Effector memory CD8-positive, alpha-beta T cell (primary cell): ENCODE measurements at places on chromosomes 1 and 21.

GRCh38 chr21:41425954-41426675 is at the start of gene MX1:
MX1 (plus strand) TSS chr21:41426239; CDS start chr21:41432071, 5,832 bp downstream.
- no peaks in the 10 kb centered on the region for H3K27me3 ChIP-seq
- H3K27ac ChIP-seq = peak within 1 kb of the TSS; percentile 94
- H3K36me3 ChIP-seq = peaks cover 19% of the 10 kb centered on the region
- peaks cover 35% of the 10 kb centered on the region for H3K4me1 ChIP-seq
- peak within 1 kb of the TSS; percentile 95 for H3K4me3 ChIP-seq

DNA sequence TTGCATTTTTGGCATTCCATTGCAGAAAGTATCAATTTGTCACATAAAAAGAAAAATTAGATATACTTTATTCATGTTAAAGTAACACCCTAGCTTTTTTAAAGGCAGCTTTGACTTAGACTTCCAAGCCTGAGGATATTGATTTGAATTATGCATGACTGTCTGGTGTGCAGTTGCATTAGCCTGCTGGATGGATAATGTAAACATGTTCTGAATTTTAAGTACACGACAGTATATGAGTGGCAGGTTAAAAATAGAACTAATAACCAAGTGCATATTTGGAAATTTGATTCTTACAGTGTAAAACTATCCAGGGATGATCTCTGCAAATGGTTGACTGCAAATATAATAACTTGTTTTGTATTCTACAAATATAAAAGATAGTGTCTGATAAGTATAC is 124.0 kb downstream of the SYT14 start:
- no peak overlapping the region for H3K27ac ChIP-seq
- no peak overlapping the region for H3K4me3 ChIP-seq
- peaks cover 16% of the 10 kb centered on the region for H3K27me3 ChIP-seq
- no peak for DNase-seq
- no peaks in the 10 kb centered on the region for H3K36me3 ChIP-seq
- no peaks in the 10 kb centered on the region for H3K4me1 ChIP-seq

- no peak overlapping the region for H3K27ac ChIP-seq
- no peak for DNase-seq
- H3K4me1 ChIP-seq = peaks cover 6% of the 10 kb centered on the region
Observed at GRCh38 chr21:29350246-29350779, 51.6 kb downstream of the BACH1 start.

DNA sequence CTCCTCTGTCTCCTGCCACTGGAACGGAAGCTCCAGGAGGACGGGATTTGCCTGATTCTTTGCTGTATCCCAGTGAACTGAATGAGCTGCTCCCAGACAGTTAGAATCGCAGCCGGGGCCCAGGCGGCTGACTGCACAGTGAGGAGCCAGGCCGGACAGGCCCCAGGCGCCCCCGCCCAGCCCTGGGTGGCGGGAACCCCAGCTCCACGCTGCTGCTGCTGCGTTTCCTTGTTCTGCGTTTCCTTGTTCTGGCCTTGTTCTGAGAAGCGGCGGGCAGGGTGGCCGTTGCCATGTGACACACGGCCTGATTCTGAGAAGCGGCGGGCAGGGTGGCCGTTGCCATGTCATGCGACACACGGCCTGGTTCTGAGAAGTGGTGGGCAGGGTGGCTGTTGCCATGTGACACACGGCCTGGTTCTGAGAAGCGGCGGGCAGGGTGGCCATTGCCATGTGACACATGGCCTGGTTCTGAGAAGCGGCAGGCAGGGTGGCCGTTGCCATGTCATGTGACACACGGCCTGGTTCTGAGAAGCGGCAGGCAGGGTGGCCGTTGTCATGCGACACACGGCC is 56.2 kb downstream of the SLC37A1 start:
- H3K27ac ChIP-seq = no peak overlapping the region
- H3K4me1 ChIP-seq = no peaks in the 10 kb centered on the region
- DNase-seq = no peak

GRCh38 chr21:34266351-34266750 is 97.5 kb upstream of the KCNE2 start:
- no peak for DNase-seq
- peaks cover 14% of the 10 kb centered on the region for H3K27me3 ChIP-seq
- H3K36me3 ChIP-seq = no peaks in the 10 kb centered on the region

GRCh38 chr1:110538921-110539320 is 19.9 kb upstream of the KCNA10 start:
- no peak overlapping the region for H3K27ac ChIP-seq
- no peak for DNase-seq
- H3K4me1 ChIP-seq = no peaks in the 10 kb centered on the region
- no peaks in the 10 kb centered on the region for H3K27me3 ChIP-seq
- H3K4me3 ChIP-seq = no peak overlapping the region

DNA sequence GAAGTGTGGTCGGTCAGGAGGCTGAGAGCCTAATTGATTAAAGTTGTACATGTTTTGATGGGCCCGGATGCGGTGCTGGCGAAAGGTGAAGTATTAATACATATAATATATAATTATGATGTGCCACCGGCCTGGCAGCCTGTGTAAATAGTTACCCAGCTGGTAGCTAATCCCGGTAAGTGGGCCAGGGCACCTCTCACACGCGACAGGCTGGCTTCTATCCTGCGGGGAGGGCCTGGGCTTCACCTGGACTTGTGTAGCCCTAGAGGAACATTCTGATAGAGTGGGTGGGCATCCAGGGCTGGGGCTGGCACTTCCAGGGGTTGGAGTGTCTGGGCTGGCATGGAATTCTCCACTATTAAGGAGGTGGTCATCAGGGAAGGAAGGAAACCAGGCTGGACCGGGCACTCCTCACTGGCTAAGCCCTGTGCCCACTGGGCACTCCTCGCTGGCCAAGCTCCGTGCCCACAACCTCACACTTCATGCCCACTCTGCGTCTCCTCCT is 48.3 kb downstream of the IGSF21 start:
- H3K4me1 ChIP-seq = no peaks in the 10 kb centered on the region
- peaks cover 42% of the 10 kb centered on the region for H3K27me3 ChIP-seq
- no peak for DNase-seq
- H3K27ac ChIP-seq = no peak overlapping the region
- no peaks in the 10 kb centered on the region for H3K36me3 ChIP-seq

DNA sequence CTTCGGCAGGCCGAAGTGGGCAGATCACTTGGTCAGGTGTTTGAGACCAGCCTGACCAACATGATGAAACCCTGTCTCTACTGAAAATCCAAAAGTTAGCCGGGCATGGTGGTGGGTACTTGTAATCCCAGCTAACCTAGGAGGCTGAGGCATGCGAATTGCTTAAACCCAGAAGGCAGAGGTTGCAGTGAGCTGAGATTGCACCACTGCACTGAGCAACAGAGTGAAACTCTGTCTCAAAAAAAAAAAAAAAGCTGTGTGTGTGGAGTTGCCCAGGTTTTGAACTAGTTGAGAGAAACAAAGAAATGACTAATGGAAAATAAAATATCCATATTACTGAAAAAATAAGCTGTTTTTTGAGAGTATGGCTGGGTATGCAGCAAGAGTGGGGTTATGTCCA is 100.2 kb downstream of the GTF2B start:
- no peaks in the 10 kb centered on the region for H3K27me3 ChIP-seq
- DNase-seq = no peak
- peaks cover 19% of the 10 kb centered on the region for H3K36me3 ChIP-seq
- no peak overlapping the region for H3K4me3 ChIP-seq
- H3K4me1 ChIP-seq = no peaks in the 10 kb centered on the region
- peak overlapping the region; percentile 62 for H3K27ac ChIP-seq

GRCh38 chr1:204571128-204571527 is 54.9 kb downstream of the MDM4 start:
- H3K27me3 ChIP-seq = no peaks in the 10 kb centered on the region
- H3K4me3 ChIP-seq = no peak overlapping the region
- H3K4me1 ChIP-seq = peaks cover 5% of the 10 kb centered on the region
- H3K27ac ChIP-seq = no peak overlapping the region
- no peak for DNase-seq

DNA sequence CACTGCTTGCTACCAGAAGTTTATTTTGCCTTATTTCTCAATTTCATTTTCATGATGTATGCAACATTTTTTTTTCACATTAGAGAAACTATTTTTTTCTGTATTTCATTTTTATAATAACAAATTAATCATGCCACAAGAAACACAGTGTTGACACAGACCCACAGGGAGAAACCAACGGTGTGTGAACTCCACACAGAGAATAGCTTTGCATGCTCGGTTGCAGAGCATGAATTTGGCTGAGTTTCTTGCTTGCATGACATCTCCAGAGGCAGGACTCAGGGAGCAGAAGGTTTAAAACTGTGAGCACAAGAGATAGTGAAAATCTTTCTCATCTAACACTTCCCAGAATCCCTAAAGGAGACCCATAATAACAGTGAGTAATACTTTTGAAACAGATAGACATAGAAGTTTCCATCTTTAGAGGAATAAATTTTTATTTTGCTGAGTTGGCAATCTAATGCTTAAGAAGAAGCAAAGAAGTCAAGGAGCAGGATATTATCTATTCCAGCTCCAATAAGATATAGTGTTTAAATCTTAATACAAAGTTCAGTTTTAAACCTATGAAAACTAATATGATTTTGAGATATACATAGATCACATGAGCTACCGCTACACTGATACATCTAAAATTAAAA is 890.9 kb downstream of the MRPL39 start:
- H3K27ac ChIP-seq = no peak overlapping the region
- no peak overlapping the region for H3K4me3 ChIP-seq
- no peaks in the 10 kb centered on the region for H3K27me3 ChIP-seq
- H3K4me1 ChIP-seq = no peaks in the 10 kb centered on the region
- no peak for DNase-seq

- H3K4me3 ChIP-seq = no peak overlapping the region
- no peaks in the 10 kb centered on the region for H3K27me3 ChIP-seq
- DNase-seq = no peak
- H3K4me1 ChIP-seq = peaks cover 3% of the 10 kb centered on the region
- H3K36me3 ChIP-seq = peaks cover 53% of the 10 kb centered on the region
Observed at GRCh38 chr1:31627930-31628559, 10.6 kb downstream of the HCRTR1 start.

- peaks cover 7% of the 10 kb centered on the region for H3K36me3 ChIP-seq
- no peaks in the 10 kb centered on the region for H3K27me3 ChIP-seq
- H3K27ac ChIP-seq = peak overlapping the region; percentile 80
- H3K4me3 ChIP-seq = no peak overlapping the region
Observed at GRCh38 chr21:33980276-33980916, 64.8 kb upstream of the ATP5PO start.

DNA sequence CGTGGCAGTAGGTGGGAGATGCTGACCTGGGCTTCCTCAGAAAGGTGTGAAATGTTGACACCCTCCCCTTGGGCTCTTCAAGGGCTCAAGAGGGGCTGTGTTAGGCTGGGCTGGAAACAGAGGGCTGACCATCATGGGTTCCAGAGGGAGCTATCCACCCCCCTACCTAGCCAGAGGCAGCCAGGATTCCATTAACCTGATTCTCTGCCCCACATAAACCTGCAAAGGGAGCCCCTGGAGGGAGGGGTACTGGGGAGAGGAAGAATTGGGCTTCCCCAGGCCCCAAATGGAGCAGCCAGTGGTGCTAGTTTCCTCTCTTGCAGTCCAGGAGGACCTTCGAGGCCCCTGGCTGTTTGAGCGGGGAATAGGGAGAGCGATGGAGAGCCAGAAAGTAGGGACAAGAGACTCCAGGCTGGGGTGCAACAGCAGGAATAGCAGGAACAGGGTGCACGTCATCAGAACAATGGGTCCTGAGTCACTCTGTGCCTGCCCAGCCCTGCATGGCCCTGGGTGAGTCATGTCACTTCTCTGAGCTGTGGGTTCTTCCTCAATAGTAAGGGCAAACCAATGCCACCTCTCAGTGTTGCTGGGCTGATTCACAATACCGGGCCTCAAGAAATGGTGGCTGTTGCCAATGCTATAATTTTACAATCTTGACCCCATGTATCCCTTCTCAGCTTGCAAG is 121.2 kb downstream of the EPHB2 start:
- no peaks in the 10 kb centered on the region for H3K4me1 ChIP-seq
- H3K4me3 ChIP-seq = no peak overlapping the region
- DNase-seq = no peak
- no peaks in the 10 kb centered on the region for H3K36me3 ChIP-seq

DNA sequence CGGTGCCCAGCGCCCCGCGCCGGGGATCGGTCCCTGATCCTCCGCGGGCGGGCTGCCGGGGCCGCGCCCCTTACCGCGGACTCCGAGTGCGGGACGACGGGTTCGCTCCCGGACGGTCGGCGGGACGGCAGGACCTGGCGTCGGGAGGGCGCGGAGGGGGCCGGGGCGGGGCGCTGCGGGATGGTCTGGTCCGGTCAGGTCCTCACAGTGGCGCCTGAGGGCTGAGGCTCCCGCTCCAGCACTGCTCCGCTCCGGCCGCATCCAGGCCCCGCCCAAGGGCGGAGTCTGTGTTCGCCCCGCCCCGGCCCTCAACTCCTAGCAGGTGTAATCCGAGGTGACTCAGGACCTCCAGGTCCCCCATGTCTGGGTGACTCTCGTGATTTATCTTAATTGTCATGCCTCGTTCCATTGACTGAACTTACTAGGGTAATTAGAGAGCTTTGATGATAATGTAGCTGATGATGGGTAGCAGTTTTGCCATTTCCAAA is at the start of gene RAB3B:
Gene RAB3B (minus strand): TSS at position 223 of the 488 bp plus-strand sequence. CDS start 13,583 bp downstream, outside the sequence.
- H3K27ac ChIP-seq = peak within 1 kb of the TSS; percentile 60
- H3K36me3 ChIP-seq = no peaks in the 10 kb centered on the region
- DNase-seq = peak; percentile 54
- H3K27me3 ChIP-seq = peaks cover 38% of the 10 kb centered on the region
- peak within 1 kb of the TSS; percentile 82 for H3K4me3 ChIP-seq

DNA sequence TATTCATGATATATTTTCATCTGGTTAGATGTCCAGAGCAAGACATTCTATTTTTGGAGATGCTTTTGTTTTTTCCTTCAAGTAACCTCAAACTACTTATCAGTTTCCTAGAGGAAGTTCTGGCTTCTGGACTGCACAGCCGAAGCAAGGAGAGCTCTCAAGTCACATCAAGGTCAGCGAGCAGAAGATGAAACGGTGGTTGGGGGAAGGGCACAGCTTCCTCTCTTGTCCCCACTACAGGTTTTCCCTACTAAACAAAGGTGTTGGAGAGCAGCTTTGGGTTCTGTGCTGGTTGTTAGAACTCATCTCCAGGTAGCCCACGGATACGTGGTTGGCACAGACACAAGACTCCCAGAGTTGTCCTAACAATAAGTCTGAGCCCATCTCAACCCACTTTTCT is 5.1 kb upstream of the PLEKHO1 start:
- no peak overlapping the region for H3K4me3 ChIP-seq
- no peaks in the 10 kb centered on the region for H3K36me3 ChIP-seq
- no peaks in the 10 kb centered on the region for H3K27me3 ChIP-seq
- no peak overlapping the region for H3K27ac ChIP-seq
- no peak for DNase-seq

DNA sequence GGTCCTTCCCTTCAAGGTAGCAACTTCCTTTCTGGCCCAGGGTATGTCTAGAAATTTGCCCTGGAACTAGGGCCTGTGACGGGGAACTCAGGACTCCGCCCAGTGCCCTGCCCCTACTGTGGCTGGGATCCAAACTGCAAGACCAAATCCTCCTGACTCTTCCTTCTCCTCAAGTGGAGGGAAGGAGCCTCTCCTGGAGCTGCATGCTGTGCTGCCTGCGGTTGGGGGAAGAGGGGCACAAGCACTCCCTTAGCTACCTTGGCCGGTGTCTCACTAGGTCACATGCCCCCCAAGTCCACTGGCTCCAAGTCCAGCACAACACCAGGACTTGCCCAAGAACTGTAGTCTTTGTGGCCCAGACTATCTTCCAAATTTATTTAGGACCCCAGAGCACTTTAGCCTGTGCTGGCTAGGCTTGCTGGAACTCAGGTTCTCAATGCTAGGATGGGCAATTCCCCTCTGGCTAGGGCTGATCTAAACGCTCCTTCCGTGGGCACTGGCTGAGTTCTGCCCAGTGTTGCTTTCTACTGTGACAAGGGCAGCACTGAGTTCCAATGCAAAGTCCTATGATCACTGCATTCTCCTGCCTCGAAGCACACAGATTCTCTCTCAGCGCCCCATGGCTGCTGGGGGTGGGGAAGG is 12.2 kb downstream of the ADSS2 start:
- H3K36me3 ChIP-seq = peaks cover 51% of the 10 kb centered on the region
- H3K27ac ChIP-seq = peak overlapping the region; percentile 88
- no peak overlapping the region for H3K4me3 ChIP-seq
- no peaks in the 10 kb centered on the region for H3K27me3 ChIP-seq
